ENCODE measurements at places on chromosomes 12 and 14.

DNA sequence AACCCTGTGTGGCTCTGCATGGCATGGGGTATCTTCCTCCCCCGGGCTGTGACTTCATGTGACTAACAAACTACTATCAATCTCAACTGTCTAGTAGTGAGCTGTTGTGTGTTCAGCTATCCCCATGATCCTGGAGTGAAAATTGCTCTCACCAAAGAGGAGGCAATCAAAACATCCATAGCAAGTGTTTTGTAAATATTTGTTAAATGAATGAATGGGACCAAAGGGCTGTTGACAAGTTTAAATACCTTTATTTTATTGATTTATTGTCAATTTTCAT lies 138.1 kb upstream of the CPM start:
- no peak overlapping the region for H3K27ac ChIP-seq
- H3K36me3 ChIP-seq = no peaks in the 10 kb centered on the region
- H3K4me3 ChIP-seq = no peak overlapping the region
- no peaks in the 10 kb centered on the region for H3K27me3 ChIP-seq
- H3K4me1 ChIP-seq = no peaks in the 10 kb centered on the region
- DNase-seq = no peak

DNA sequence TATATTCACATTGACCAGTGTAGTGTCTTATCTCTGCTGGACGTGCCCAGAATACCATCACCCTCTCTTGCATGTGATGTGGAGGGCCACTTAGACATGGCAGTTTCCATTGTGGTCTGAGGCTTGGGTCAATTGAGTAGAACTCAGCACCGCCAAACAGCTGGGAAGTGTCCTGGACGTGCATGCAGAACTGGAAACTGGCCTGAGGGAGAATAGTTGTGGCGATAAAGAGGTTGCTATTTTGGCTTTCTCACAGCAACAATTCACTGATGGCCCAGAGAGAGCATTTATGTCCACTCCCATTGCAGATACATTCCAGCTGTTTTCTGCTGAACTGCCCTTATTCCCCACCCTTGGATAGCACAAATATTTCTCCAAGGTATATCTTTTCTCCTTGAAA lies 210.1 kb upstream of the DAAM1 start:
- no peak for DNase-seq
- H3K27me3 ChIP-seq = no peaks in the 10 kb centered on the region
- H3K36me3 ChIP-seq = no peaks in the 10 kb centered on the region
- no peak overlapping the region for H3K27ac ChIP-seq

GRCh38 chr14:30855345-30856037 lies 18.9 kb upstream of the COCH start:
- peak; percentile 27 for DNase-seq
- no peaks in the 10 kb centered on the region for H3K27me3 ChIP-seq
- no peak overlapping the region for H3K27ac ChIP-seq
- H3K36me3 ChIP-seq = no peaks in the 10 kb centered on the region
- H3K4me3 ChIP-seq = no peak overlapping the region

GRCh38 chr14:42778984-42779383 lies 1172.3 kb downstream of the LRFN5 start:
- H3K4me1 ChIP-seq = no peaks in the 10 kb centered on the region
- DNase-seq = no peak
- H3K27me3 ChIP-seq = no peaks in the 10 kb centered on the region
- H3K4me3 ChIP-seq = no peak overlapping the region
- no peak overlapping the region for H3K27ac ChIP-seq
- no peaks in the 10 kb centered on the region for H3K36me3 ChIP-seq

DNA sequence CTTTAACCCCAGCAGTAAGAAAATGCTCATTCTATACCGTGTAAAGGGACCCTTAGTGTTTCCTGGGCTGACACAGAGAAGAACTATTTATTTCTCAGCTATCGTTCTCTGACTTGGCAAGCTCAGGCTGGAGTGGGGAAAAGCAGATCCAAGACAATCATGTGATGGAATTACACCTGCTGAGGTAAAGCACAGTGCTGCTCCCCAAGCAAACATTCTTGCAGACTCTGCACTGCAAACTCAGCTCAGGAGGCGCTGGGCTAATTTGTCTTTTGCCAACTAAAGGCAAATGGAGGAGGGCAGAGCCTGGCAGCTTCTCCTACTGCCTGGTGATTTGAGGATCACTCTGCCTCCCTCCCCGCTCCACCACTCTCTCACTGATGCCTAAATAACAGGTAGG lies 57.8 kb upstream of the FUT8 start:
- no peak overlapping the region for H3K4me3 ChIP-seq
- no peaks in the 10 kb centered on the region for H3K27me3 ChIP-seq
- peak overlapping the region; percentile 73 for H3K27ac ChIP-seq
- H3K4me1 ChIP-seq = no peaks in the 10 kb centered on the region

GRCh38 chr12:121167232-121167820 lies 34.6 kb downstream of the P2RX7 start:
- no peak overlapping the region for H3K4me3 ChIP-seq
- H3K27ac ChIP-seq = no peak overlapping the region
- no peaks in the 10 kb centered on the region for H3K4me1 ChIP-seq
- peaks cover 6% of the 10 kb centered on the region for H3K27me3 ChIP-seq
- DNase-seq = no peak

DNA sequence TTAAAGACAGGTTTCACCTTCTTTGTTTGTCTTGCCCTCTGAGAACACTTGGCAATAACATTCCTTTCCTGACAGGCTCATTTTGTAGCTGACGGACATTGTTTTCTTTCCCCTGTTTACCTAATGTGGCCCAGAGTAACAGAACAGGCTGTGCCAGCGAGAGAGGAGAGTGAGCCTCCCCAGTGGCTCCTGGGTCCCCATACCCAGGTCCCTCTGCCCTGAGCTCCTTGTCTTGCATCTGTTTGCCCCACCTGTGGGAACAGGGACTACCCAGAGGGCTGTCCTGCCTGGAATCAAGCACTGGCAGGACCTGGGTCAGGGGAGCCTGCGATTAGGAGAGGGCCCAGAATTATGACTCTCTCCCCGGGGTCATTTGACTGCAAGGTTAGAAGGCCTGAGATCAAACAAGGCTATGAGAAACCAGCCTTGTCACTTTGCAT lies 222.9 kb downstream of the ZFP36L1 start:
- no peaks in the 10 kb centered on the region for H3K36me3 ChIP-seq
- peaks cover 5% of the 10 kb centered on the region for H3K4me1 ChIP-seq
- DNase-seq = no peak
- no peak overlapping the region for H3K4me3 ChIP-seq
- H3K27ac ChIP-seq = peak overlapping the region; percentile 14

GRCh38 chr12:80176706-80177105 lies 77.4 kb downstream of the OTOGL start:
- H3K27ac ChIP-seq = no peak overlapping the region
- no peak overlapping the region for H3K4me3 ChIP-seq
- DNase-seq = no peak
- no peaks in the 10 kb centered on the region for H3K4me1 ChIP-seq
- no peaks in the 10 kb centered on the region for H3K27me3 ChIP-seq
- no peaks in the 10 kb centered on the region for H3K36me3 ChIP-seq

DNA sequence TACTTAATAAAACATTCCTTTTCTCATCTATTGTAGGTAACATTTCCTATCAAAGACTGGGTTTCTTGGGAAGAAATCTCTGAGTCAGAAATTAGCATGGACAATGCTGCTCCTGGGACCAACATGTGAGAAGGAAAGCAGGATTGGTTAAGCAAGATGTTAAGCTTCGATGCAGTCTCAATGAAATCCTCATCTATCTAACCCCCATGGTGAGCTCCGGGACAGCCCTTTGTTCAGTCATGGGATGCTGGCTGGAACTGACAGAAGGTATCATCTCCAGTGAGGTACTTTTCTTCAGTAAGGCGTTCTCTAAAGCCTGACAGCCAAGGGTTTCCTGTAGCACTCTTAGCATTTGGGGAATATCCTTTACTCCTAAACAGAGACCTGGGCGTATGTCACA lies 82.8 kb upstream of the SINHCAF start:
- no peak overlapping the region for H3K27ac ChIP-seq
- no peak overlapping the region for H3K4me3 ChIP-seq
- no peak for DNase-seq
- H3K4me1 ChIP-seq = peaks cover 8% of the 10 kb centered on the region
- H3K36me3 ChIP-seq = no peaks in the 10 kb centered on the region
- H3K27me3 ChIP-seq = no peaks in the 10 kb centered on the region

- H3K4me3 ChIP-seq = no peak overlapping the region
- H3K36me3 ChIP-seq = no peaks in the 10 kb centered on the region
- H3K4me1 ChIP-seq = peaks cover 13% of the 10 kb centered on the region
- peak; percentile 79 for DNase-seq
Measured at GRCh38 chr12:103114296-103115055, 157.0 kb downstream of the ASCL1 start.

DNA sequence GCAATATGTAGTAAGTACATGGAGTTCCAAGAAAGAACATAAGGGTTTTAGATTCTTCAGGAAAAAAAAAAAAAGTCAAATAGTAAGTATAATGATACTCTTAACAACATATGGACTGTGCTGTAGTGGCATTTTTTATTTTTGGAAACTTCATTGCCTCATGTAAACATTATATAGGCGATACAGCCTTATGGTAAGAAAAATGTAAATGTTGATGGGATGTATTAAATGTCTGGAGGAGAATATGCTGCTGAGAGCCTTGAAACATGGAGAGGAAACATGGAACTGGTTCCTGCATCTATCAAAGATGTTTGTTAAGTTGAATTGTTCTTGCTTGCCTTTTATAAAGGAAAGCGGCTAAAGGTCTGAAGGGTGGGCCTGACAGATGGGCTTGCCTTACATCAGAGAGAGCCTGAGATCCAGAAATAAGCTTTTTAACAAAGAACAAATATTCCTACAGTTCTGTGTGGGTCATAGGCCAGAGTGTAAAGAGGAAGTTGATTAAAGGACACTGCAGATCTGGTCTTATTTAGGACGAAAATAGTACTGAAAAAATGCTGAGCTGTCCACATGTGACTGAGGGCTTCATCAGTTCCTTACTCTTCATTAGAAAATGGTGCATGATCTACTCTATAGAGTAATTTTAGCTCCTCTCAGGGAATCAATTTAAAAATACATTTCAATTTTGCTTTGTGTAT lies 448.1 kb upstream of the DCN start:
- H3K36me3 ChIP-seq = no peaks in the 10 kb centered on the region
- no peaks in the 10 kb centered on the region for H3K4me1 ChIP-seq
- H3K27me3 ChIP-seq = no peaks in the 10 kb centered on the region
- no peak overlapping the region for H3K4me3 ChIP-seq
- H3K27ac ChIP-seq = no peak overlapping the region
- DNase-seq = no peak

- H3K27me3 ChIP-seq = no peaks in the 10 kb centered on the region
- DNase-seq = no peak
- no peaks in the 10 kb centered on the region for H3K36me3 ChIP-seq
- no peak overlapping the region for H3K27ac ChIP-seq
- H3K4me1 ChIP-seq = no peaks in the 10 kb centered on the region
Measured at GRCh38 chr14:95195031-95195430, 37.7 kb upstream of the DICER1 start.

- no peak overlapping the region for H3K4me3 ChIP-seq
- H3K27ac ChIP-seq = no peak overlapping the region
- H3K36me3 ChIP-seq = no peaks in the 10 kb centered on the region
- no peaks in the 10 kb centered on the region for H3K4me1 ChIP-seq
- no peak for DNase-seq
- H3K27me3 ChIP-seq = no peaks in the 10 kb centered on the region
Measured at GRCh38 chr14:62943202-62943601, 102.1 kb downstream of the KCNH5 start.

GRCh38 chr14:20799456-20799891 lies 3.2 kb downstream of the RNASE1 start:
- peak; percentile 23 for DNase-seq
- no peak overlapping the region for H3K4me3 ChIP-seq
- no peaks in the 10 kb centered on the region for H3K36me3 ChIP-seq
- no peak overlapping the region for H3K27ac ChIP-seq

DNA sequence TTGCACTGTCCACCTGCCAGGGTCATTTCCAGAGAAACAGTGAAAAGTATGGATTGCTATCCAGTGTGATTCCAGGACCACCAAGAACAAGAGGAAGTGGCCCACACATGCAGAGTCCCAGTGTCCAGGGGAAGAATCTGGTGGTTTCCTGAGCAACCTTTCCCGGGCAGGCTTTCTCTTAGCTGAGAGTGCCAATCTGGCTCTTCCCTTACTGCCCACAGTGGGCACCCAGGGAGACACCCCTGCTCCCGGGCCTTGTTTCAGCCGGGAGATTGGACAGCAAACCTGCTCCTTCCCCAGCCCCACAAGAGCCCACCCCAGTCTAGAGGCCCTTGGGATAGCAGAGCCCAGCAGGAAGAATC lies 62.1 kb downstream of the VWF start:
- peaks cover 3% of the 10 kb centered on the region for H3K4me1 ChIP-seq
- H3K4me3 ChIP-seq = no peak overlapping the region
- H3K36me3 ChIP-seq = no peaks in the 10 kb centered on the region
- H3K27me3 ChIP-seq = no peaks in the 10 kb centered on the region
- DNase-seq = no peak
- no peak overlapping the region for H3K27ac ChIP-seq

DNA sequence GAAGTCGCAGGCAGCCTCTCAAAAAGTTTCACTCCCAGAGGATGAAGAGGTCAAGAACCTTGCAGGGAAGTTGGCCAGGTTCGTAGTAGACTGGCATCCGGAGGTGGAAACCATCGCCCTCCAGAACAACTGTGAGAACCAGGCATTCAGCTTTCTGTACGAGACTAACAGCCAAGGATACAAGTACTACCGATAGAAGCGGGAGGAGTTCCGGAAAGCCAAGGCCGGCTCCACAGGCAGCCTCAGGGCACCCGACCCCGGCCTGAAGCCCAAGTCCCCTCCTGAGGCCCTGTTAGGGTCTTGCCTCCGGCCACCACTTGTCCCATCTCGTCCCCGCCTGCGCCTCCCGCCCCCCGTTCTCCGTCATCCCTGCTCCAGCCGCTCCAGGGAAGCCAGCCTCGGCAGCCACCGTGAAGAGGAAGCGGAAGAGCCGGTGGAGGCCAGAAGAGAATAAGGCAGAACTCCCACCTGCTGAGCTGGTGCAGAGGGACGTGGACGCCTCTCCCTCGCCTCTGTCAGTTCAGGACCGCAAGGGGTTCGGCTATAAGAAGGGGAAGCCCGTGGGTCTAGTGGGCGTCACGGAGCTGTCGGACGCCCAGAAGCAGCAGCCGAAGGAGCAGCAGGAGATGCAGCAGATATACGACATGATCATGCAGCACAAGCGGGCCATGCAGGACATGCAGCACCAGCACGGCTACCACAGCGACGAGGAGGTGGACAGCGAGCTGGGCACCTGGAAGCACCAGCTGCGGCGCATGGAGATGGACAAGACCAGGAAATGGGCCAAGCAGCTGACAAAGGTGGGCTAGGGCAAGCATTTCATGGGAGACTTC lies 366.8 kb upstream of the ATXN7L3B start:
- no peaks in the 10 kb centered on the region for H3K36me3 ChIP-seq
- no peak for DNase-seq
- H3K27ac ChIP-seq = no peak overlapping the region
- no peaks in the 10 kb centered on the region for H3K27me3 ChIP-seq
- no peak overlapping the region for H3K4me3 ChIP-seq

- H3K27ac ChIP-seq = no peak overlapping the region
- H3K4me3 ChIP-seq = no peak overlapping the region
- no peak for DNase-seq
- H3K27me3 ChIP-seq = no peaks in the 10 kb centered on the region
Measured at GRCh38 chr14:52333108-52333507, 19.0 kb downstream of the PTGER2 start.

GRCh38 chr12:120457133-120457532 lies 10.9 kb downstream of the GATC start:
- H3K27me3 ChIP-seq = no peaks in the 10 kb centered on the region
- DNase-seq = no peak
- no peak overlapping the region for H3K4me3 ChIP-seq
- H3K4me1 ChIP-seq = peaks cover 3% of the 10 kb centered on the region
- peaks cover 19% of the 10 kb centered on the region for H3K36me3 ChIP-seq
